ENCODE measurements at places on chromosomes 2 and 18.

- DNase-seq, result no peak
- H3K27me3 ChIP-seq, result peaks cover 43% of the 10 kb centered on the region
- H3K27ac ChIP-seq, result no peak overlapping the region
- H3K4me1 ChIP-seq, result no peaks in the 10 kb centered on the region
These were observed 66.1 kb upstream of the ID2 start for GRCh38 chr2:8615576-8616281.

DNA sequence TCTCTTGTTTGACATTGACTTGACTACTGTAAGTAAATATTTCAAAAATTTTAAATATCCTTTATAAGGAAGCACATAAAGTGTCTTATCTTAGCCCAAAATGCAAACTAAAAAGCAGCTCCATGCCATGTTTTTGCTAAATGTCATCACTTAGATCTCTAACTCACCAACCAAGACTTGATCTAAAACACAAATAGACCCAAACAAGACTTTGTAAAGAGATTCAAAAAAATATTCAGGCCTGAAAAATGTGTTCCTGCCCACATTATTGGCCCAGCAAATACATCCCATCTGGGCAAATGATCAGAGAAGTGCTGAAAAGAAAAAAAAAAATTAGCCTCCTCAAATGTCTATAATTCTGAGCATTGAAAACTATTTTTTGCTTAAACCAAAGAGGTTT lies 187.6 kb downstream of the MREG start:
- H3K27me3 ChIP-seq, result no peaks in the 10 kb centered on the region
- no peak for DNase-seq
- peaks cover 20% of the 10 kb centered on the region for H3K36me3 ChIP-seq

DNA sequence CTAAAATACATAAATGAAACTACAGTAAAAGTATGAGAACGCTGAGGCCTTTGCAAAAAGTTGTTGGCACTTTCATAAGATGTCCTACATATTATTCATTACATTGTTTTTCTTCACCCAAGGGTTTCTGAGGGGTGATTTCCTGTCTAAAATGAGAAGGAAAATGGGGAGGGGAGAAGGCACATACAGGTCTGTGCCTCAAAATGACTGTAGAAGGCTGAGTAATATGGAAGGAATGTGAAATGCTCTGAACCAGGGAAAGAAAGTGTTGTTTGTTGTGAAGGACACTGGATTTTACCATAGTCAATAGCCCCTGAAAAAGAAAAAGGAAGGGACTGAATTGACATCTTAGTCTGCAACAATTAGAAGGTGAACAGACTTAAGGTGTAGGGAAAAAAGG lies 99.5 kb upstream of the RNF152 start:
- peak; percentile 78 for DNase-seq
- no peaks in the 10 kb centered on the region for H3K27me3 ChIP-seq
- H3K4me1 ChIP-seq, result peaks cover 68% of the 10 kb centered on the region
- H3K4me3 ChIP-seq, result peak overlapping the region; percentile 72
- peaks cover 21% of the 10 kb centered on the region for H3K36me3 ChIP-seq
- H3K27ac ChIP-seq, result peak overlapping the region; percentile 86

DNA sequence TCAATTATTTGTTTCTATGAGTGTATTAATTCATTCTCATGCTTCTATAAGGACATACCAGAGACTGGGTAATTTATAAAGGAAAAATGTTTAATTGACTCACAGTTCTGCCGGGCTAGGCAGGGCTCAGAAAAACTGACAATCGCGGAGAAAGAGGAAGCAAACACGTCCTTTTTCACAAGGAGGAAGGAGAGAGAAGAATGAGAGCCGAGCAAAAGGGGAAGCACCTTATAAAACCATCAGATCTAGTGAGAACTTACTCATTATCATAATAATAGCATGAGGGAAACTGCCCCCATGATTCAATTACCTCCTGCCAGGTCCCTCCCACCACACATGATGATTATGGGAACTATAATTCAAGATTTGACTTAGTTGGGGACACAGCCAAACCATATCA lies 294.0 kb downstream of the DSC3 start:
- no peaks in the 10 kb centered on the region for H3K27me3 ChIP-seq
- no peaks in the 10 kb centered on the region for H3K36me3 ChIP-seq
- H3K27ac ChIP-seq, result no peak overlapping the region
- H3K4me1 ChIP-seq, result no peaks in the 10 kb centered on the region

- H3K27ac ChIP-seq, result peak overlapping the region; percentile 78
- no peaks in the 10 kb centered on the region for H3K27me3 ChIP-seq
- peak; percentile 84 for DNase-seq
These were observed 516.7 kb downstream of the ERBB4 start for GRCh38 chr2:212021947-212022346.

- peaks cover 21% of the 10 kb centered on the region for H3K4me1 ChIP-seq
- no peak for DNase-seq
- peaks cover 32% of the 10 kb centered on the region for H3K36me3 ChIP-seq
- H3K27ac ChIP-seq, result peak overlapping the region; percentile 88
- H3K27me3 ChIP-seq, result no peaks in the 10 kb centered on the region
These were observed 28.2 kb downstream of the TSHZ1 start for GRCh38 chr18:75238786-75239185.

DNA sequence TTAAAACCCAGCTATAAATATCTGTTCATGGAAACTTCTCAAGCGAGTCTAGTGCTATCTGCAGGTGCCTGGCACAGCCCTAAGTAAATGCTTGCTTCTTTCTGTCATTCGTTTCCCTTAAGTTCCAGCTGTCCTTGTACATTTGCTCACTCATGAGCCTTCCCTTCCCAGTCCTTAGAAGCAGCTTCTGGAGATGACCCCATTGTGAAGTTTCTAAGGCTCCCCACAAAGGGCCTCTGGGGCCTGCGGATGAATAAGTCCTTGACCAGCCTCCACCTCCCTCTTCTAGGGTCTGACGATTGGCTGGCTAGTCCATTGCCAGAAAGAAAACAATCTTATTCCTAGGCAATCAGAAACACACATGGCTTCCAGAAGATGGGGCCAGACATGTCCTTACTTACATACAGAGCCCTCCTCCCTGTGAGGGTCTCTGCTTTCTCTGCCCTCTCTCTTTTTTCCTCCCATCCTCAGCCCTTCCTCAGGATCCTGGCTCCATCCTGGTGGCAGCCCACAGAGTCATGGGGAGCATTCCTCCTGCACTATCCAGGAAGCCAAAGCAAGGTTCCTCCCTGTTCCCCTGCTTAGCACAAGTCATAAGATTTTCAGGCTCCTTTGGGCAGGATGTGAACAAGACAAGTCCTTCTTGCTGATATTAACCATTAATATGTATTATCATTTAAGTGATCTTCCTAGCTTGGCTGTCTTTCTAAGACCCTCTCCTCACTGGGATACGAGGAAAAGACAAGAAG lies 87.3 kb downstream of the TNFRSF11A start:
- no peaks in the 10 kb centered on the region for H3K4me1 ChIP-seq
- DNase-seq, result no peak
- H3K36me3 ChIP-seq, result no peaks in the 10 kb centered on the region
- H3K27me3 ChIP-seq, result peaks cover 20% of the 10 kb centered on the region
- no peak overlapping the region for H3K4me3 ChIP-seq

DNA sequence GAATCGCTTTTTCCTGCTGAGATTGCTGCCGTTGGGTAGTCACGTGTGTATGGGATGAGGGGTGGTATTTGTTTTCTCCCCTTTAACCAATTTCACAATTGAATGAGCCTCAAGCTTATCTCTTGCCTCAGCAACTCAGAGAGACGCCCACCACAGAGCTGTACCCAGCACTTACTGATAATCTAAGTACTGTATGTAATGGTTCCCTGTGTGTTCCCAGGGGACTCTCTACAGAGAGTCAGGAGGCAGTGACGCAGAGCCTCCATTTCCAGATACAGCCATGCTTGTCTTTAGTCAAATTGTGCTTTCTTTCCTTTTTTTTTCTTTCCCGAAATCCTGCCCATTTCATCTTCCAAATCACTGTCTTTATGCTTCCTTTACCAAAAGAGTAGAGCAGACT lies 1102.1 kb upstream of the KLHL29 start:
- H3K27ac ChIP-seq, result no peak overlapping the region
- H3K4me1 ChIP-seq, result no peaks in the 10 kb centered on the region
- no peaks in the 10 kb centered on the region for H3K36me3 ChIP-seq
